Esophagus squamous epithelium (tissue), 5 donors: ENCODE measurements at places on chromosomes 4 and X. TPM values are rescaled to one million over a fixed set of nuclear protein-coding genes. Genes with fewer than 3 reads are reported as not detected.

Gene CLIC2
- total RNA-seq: 7.2 TPM

Gene RNF175
- not detected for total RNA-seq

Gene CHRDL1
- 18.5 TPM for total RNA-seq

Gene MAML3
- total RNA-seq: 7.6 TPM

Gene CT45A3
- total RNA-seq: not detected

Gene CT45A2
- total RNA-seq: not detected

Gene HAND2
- total RNA-seq: 0.31 TPM

Gene GAGE1
- total RNA-seq: not detected

Gene SSX3
- not detected for total RNA-seq

Gene ABCG2
- 4.6 TPM for total RNA-seq

Gene TRMT2B
- total RNA-seq: 10.5 TPM

Gene TLR6
- 2.1 TPM for total RNA-seq

Gene ZIC3
- not detected for total RNA-seq

Gene AFM
- not detected for total RNA-seq

Gene CACNA1F
- not detected for total RNA-seq
